LHCN-M2 (cell line): ENCODE measurements at places on chromosomes 16 and 17. TPM values are rescaled to one million over a fixed set of nuclear protein-coding genes. Genes with fewer than 3 reads are reported as not detected.

DNA sequence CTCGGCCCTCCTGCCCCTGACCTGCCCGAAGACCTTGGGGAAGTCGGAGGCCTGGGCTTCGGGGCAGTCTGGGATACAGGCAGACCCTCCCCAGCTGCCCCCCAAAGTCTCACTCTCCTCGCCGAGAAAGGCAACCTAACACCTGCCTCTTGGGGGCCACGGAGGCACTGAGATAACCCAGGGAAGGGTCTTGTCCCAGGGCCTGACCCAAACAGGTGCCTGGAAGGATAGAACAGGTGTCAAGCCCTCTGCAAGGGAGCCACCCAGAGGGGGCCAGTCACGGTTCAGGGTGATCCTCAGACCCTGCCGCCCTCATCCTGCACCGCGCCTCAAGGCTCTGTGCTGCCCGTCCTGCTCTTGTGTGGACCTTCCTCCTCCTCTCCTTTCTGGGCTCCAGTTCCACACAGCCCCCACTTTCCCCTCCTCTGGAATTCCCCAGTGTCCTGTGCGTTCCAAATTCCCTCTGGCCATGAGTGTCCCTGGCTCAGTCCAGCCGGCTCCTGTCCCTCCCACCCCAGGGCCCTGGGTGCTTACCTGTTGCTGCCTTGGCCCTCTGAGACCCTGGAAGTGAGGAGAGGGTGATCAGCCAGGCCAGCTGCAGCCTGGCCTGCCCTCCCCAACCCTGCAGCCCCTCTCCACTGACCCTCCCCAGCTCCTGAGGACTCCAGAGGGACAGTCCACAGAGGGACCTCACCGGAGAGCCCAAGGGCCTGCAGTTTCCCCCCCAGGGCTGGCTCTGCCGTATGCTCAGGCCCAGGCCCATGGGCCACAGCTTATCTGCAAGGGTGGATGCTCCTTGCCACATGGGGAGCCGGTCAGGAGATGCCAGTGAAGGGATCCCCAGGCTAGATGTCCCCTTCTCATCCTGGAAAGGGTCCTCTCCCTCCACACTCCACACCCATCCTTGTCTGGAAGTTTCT, 3.8 kb downstream of the PRSS27 start:
- no peak for DNase-seq

ST6GALNAC2 gene
- total RNA-seq: 0.34 and 1.2 TPM in 2 replicates

DNA sequence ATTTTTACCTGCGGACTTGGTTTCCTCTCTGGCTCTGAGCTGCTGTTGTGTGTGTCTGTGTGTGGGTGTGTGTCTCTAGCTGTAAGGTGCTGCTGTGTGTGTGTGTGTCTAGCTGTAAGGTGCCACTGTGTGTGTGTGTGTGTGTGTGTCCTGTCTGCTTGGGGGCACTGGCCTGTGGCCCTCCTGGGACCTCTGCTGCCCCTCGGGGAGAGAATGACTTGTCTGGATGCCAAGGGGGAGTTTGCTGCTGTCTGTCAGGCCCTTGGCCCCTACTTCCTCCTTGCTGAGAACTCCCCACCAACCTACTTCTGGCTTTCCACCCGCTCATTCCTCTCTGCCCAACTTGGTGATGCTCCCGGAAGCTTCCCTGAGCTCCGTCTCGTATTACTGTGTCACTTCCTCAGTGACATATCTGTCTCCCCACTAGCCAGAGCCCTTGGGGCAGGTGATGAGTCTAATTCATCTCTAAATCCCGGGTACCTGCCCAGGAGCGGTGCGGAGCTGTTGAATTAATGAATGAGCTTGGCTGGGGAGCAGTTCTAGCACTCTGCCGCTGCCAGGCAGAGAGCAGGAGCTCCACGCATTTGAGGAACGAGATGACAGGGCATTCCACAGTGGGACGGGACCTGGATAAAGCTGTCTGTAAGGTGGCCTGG, 3.5 kb upstream of the LASP1NB start:
- DNase-seq: no peak

GAST gene
- total RNA-seq: not detected in 2 replicates
